ENCODE measurements at places on chromosomes 13 and 19.

GRCh38 chr13:23797276-23797903 is 91.8 kb downstream of the MIPEP start:
- DNase-seq: no peak

GRCh38 chr19:38199340-38199739 is 24.7 kb downstream of the DPF1 start:
- DNase-seq: no peak

GRCh38 chr13:97381189-97381588 is 52.8 kb upstream of the RAP2A start:
- no peak for DNase-seq

DNA sequence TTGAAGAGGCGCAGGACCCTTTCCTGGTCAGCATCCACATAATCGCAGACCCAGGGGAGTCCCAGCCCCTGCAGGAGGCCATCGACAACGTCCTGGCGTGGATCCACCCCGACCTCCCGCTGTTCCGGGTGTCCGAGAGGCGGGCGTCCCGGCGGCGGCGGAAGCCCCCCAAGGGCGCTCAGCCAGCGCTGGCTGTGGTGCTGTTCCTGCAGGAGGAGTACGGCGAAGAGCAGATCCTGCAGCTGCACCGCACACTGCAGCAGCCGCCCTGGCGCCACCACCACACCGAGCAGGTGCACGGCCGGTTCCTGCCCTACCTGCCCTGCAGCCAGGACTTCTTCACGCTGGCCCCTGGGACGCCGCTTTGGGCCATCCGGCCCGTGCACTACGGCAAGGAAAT is 29.3 kb downstream of the FAM124A start:
- DNase-seq: no peak

DNA sequence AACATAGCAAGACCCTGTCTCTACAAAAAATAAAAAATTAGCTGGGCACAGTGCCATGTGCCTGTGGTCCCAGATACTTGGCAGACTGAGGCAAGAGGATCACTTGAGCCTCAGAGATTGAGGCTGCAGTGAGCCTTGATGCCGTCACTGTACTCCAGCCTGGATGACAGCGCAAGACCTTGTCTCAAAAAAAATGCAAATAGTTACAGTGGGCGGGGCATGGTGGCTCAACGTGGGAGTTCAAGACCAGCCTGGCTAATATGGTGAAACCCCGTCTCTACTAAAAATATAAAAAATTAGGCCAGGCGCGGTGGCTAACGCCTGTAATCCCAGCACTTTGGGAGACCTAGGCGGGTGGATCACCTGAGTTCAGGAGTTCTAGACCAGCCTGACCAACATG is 8.5 kb downstream of the PGLS start:
- DNase-seq: no peak

All from GM18507 (cell line).